ENCODE measurements at places on chromosomes 7 and 10.

- DNase-seq: no peak
Measured at GRCh38 chr7:43456200-43456599, 126.7 kb upstream of the STK17A start.

DNA sequence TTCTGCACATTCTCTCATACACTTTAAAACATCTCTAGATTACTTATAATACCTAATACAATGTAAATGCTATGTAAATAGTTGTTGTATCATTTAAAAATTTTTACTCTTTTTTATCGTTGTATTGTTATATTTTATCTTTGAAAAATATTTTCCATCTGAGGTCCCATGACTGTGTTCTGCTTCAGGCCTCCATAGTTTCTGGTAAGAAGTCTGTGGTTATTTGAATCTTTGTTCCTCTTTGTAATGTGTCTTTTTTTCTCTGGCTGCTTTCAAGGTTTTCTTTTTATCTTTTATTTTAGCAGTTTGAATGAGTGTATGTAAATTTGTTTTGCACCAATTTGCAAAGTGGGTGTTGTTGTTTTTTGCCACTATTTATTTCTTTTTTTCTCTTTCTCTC is 263.1 kb downstream of the RPS24 start:
- no peak for DNase-seq

DNA sequence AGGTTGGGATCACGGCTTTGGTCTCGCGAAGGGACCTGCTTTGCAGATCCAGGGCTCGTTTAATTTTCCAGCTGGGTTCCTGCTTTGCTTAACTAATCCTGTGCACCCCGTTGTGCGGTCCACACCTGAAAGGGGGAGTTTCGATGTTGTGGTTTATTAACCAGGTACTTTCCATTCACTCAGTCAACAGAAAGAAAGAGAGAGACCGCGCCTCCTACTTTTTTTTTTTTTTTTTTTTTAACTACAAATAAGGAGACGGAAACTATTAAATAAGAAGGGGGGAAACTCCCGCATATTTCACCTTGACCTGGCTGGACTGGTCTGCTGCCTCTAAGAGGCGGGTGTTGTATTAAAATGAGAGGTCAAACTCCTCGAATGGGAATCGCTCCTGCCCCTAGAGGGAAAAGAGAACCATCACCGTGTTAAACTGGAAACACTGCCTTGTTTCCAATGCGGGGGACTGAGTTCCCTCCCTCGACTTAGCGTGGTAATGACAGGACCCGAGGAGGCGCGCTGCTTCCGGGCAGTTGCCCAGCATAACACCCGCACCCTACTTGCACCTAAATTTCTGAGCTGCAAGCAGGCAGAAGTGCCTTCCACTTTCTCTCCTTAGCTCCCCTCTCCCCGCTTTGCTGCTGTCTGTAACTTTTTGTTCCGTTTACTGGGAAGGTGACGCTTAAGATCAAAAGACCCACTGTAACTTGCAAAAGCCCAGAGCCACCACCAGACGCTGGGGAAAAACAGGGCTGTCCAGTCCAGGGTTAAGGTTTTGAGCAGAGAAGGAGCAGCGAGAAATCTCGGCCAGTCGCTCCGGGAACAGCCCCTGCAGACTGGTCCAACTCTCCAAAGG is 1.1 kb upstream of the ITGB8 start:
- peak; percentile 5 for DNase-seq

- DNase-seq: peak; percentile 63
Measured at GRCh38 chr7:134140889-134141867, 14.0 kb downstream of the LRGUK start.

- no peak for DNase-seq
Measured at GRCh38 chr10:6102128-6102527, 13.3 kb downstream of the RBM17 start.

GRCh38 chr10:7817984-7818294 is 366 bp upstream of the TAF3 start:
- no peak for DNase-seq

DNA sequence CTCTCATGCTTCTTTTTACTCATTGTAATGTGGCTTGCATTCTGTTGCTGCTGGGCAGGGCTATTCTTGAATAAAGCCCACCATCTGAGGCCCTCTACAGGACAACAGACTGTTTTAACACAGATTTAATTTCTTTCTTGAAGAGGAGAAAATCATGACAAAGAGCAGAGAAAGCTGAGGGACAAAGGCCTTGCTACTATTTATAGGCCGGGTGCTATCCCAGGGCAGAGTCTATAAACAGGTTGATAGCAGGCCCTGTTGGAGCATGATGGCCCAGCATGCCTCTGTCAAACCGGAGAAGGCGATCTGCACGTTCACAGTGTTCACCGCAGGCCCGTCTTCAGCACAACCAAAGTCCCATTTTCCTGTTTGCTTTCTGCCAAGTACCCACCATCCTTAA is 3.0 kb downstream of the VIPR2 start:
- no peak for DNase-seq

GRCh38 chr7:78777829-78778228 is 675.6 kb downstream of the MAGI2 start:
- DNase-seq: no peak

GRCh38 chr10:87538092-87539015 is 33.7 kb downstream of the MINPP1 start:
- DNase-seq: no peak

DNA sequence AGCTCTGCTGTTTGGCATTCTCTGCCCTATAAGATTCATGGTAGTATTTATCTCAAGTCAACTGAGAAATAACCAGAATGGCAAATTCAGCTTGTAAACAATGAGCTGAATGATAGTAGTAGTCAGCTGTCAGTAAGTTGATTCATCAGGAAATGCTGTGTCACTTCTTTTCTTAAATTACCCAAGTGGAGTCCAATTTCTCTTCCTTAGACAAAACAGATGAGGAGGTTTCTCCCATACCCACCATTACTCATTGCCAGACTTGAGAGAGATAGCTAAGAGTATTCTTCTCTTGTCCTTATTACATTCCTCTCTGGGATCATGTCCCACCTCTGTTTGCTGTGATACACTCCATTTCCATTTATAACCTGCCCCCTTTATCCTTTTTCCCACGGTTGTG is 159.8 kb upstream of the STEAP1 start:
- no peak for DNase-seq

DNA sequence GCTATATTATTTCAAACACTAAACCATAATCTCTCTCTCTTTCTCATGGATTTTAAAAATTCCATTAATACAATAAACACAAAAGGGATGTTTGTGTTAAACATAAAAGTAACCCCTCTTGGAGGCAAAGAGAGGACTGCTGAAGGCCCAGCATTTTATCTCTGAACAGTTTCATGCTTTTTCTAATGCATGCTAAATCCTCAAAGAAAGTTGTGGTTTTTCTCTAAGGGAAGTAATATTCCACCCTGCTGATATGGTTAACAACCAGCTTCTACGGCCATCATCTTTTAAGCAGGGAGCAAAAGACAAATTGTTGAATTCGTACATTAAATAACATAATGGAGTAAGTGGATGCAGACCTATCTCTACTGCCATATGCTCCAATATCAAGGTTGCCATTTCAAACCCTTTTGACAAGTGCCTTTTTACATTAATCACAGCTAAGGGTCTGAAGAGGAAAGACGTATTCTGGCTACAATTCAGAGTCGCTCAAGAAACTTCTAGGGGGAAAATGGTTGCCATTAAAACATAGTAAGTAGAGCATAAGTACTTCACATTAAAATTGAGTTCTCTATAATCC is 103.1 kb downstream of the SLC25A13 start:
- DNase-seq: no peak

DNA sequence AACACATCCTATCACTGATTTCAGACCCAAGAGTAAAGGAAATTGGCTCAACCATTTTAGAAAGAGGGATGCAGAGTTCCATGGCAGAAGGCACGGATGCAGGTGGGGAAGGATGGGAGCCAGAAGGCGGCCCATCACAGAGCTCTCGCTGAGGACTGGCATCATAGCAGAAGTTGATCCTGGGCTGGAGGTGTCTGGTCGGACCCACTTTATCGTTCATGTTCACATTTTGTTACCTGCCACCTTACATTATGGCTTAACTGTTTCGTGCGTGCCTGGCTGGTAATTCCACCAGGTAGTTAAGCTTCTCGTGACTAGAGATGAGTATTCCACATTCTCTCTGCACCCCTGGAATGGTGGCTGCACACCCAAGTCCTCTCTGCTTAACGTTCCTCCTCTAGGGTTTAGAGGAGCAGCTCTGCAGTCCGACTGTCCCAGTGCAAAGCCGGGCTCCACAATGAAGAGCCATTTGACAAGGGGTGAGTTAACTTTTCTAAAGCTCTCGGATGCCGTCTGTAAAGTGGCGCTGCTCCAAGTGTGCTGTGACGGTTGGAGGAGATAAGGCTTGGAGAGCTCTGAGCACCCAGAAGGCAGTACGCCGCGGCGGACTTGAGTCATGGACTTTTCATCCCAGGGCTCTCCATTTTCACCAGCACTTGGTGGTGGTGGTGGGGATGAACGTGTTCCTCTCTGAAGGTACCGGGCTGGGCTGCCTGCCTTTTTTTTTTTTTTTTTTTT is 157.1 kb upstream of the SHH start:
- no peak for DNase-seq

- no peak for DNase-seq
Measured at GRCh38 chr10:27947540-27947939, 51.3 kb downstream of the ODAD2 start.

DNA sequence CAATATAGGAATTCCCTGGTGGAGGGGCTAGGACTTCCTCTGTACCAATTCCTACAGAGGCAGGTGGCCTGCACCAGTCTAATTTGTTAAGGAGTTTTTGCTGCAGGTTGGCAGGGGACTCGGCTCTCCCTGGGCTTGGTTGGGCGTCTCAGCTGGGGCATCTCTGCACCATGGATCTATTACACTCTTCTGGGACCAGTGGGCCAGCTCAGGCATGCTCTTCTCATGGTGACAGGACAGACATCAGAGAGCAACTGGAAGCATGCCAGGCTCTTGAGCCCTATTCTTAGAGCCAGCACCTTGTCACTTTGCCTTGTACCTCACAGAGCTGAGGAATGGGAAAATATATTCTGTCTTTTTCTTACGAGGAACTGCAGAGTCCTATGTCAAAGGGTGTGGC is 74.6 kb downstream of the SH2D4B start:
- DNase-seq: no peak

DNA sequence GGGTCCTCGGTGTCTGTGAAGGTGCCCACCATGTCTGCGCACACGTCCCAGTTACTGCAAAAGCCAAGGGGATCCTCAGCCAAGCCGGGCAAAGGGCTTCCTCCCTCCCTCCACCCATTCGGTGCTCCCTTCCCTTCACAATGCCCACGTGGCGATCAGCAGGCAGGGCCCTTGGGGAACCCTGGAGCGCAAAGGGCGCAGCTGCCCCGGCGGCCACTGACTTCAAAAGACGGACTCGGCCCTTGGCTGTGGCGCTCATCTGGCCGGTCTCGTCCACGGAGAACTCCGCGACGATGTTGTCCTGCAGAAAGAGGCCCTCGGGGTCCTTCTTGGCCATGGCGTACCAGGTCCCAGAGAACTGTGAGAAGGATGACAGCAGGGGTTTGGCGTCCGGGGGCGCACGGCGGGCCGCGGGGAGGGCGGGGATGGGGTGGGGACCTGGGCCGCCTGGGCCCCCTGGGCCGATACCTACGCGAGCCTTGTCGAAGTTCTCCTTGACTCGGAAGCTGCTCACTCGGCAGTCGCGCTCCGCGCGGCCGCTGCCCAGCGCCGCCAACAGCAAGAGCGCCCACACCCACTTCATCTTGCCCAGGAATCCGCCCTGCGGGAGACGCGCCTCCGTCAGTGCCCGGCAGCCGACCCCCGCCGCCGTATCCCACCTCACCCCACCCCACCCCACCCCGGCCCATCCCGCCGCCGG is 439 bp downstream of the RBP4 start:
- DNase-seq: no peak

GRCh38 chr7:39468808-39469374 is 97.3 kb upstream of the YAE1 start:
- DNase-seq: no peak

DNA sequence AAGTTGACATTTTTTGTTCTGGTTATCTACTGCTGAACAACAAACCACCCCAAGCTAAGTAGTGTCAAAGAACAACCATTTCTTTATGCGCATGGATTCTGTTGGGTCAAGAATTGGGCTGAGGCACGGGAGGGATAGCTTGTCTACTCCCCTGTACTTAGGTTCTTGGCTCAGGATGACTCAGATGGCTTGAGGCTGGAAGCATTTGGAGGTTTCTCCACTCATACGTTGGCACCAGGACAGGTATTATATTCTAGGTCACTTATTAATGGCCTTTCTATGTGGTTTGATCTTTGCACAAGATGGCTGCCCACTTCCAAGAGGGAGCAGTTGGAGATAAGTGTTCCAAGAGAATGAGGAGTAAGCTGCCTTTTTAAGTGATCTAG is 11.8 kb upstream of the TFAM start:
- DNase-seq: no peak

DNA sequence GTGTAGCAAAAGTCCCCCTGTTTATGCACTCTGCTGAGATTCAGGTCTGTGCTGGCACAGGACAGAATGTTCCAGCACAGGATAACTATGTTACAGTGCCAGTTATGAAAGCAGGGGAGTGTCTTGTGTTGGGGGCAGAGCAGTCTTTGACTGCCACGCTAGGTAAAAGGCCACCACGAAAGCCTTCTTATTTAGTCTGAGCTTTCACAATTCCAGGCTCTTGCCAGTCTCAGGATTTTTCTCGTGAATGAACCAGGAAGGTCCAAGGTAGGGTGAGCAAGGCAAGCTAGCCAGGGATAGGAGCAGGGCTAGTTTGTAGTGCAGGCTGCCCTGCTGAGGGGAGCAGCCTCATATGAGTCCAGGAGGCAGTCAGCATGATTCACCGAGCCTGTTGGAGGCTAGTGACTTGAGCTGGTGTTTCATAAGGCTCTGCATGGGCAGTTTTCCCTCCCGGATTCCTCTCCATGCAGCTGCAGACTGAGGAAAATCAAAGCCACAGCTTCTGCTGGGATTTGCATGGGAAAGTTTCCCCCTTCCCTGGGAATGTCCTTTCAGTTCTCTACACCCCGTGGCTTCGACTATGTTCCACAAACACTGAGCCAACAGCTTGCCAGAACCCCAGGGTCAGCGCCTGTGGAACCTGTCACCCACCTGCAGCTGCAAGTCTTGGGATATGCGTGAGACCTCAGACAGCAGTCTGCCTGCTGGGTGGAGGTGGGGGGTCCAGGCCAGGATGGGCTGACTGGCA is 112.3 kb downstream of the JCAD start:
- DNase-seq: no peak

DNA sequence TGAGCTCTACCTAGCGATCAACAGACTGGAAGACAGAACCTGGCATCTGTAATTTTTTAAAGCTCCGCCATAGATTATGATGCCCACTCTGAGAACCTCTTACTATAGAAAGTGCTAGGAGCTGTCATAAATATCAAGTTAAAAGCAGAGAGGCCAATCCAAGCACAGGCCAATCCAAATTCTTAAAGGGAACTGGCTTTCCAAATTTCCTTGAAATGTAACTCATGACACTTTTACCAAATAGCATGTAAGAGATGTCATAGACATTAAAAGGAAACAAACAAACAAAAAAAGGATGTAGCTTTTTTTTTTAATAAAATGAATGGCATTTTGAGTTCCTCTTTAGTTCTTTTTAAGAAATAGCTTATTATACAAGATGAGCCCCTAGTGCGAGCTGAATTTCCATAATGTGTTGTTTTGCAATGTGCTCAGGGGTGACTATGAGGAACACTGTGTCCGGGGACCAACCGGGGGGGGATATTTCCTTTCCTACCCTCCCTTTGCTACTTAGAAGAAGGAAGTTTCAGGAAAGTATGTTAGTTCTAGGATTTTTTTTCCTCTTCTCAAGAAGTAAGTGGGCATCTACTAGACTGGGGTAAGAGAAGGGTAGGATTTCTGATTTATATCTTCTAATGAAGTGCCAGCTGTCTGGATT is 23.7 kb upstream of the MRC1 start:
- DNase-seq: no peak

- no peak for DNase-seq
Measured at GRCh38 chr10:103535595-103535994, 42.1 kb downstream of the NEURL1 start.

GRCh38 chr7:105141068-105141467 is 127.1 kb downstream of the KMT2E start:
- no peak for DNase-seq
